ENCODE measurements at places on chromosomes 3 and 15.

DNA sequence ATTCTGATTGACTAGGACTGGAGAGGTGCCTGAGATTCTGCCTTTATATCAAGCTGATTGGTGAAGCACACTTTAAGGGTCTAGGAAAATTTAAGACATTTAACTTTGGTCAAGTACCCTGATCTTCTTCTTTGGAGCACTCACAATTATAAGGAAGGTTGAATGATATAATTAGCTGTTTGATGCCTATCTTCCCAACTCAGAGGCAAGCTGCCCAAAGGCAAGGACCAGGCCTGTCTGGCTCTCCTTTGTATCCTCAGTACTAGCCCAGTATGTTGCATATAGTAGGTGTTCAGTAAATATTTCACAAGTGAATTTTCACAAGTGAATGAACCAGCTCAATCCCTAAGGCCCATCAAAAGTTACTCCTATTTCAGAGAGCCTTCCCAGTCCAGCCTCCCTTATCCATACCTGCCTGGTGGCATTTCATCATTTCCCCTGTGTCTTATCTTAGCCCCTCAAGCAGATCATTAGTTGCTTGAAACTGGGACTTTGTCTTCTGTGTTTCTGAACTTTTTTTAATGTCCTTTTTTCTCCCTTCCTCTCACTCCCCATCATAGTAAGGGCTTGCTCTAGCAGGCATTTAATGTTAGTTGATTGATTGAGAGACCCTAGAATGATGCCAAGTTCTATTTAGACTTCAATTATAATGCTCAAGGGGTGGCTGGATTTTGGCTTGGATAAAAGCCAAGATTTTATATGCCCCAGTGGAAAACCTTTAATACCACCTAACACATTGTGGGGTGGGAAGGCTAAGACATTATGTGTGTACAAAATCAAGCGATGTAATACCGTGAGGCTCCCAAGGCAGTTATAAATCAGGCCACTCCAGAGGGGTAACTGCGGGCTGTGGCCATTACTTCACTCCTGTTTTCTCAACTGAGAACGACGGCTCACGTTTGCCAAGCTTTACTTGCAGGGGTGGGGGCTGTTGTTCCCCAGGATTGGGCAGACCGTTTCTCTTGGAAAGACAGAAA, 43.2 kb upstream of the BOC start:
- DNase-seq, result no peak

- DNase-seq, result no peak
Measured at GRCh38 chr3:26132942-26133341, 343.1 kb downstream of the OXSM start.

GRCh38 chr3:8497582-8497981, 4.0 kb upstream of the LMCD1 start:
- DNase-seq, result no peak

DNA sequence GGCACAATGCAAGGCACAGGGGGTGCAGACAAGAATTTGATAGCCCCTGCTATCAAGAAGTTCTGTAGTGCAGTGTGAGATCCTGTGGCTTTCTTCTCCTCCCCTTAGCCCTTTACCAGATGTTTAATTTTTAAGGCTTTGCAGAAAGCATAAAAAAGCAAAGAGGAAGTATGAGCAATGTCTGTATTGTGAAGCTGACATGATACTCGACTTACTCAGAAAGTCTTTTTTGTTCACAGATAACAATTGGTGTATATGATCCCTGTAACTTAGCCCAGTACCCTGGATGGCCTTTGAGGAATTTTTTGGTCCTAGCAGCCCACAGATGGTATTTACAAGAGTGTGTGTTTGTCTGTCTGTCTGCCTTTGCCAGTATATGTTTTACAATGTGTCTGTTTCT, 58.9 kb downstream of the ATG7 start:
- DNase-seq, result no peak

DNA sequence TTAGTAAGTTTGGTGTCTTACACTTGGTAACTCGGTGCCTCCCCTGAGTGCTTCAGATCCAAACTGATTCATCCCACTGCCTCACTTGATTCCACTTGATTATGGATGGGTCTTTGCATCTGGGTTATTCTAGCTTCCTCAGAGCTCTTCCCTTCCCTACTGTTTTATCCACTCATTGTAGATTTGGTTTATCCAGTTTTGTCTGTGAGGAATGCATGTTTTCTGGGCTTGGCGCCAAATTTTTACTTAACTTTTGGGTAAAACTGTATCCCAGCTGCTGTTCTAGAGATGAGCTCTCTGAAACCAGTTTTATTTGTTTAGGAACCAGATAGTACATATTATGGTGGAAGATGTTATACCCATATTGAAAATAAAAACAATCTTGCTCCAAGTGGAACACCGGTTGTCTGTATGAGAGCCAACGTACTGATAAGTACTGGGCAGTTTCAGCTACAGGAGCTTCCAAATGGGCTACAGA, 20.9 kb downstream of the RAD54L2 start:
- no peak for DNase-seq

DNA sequence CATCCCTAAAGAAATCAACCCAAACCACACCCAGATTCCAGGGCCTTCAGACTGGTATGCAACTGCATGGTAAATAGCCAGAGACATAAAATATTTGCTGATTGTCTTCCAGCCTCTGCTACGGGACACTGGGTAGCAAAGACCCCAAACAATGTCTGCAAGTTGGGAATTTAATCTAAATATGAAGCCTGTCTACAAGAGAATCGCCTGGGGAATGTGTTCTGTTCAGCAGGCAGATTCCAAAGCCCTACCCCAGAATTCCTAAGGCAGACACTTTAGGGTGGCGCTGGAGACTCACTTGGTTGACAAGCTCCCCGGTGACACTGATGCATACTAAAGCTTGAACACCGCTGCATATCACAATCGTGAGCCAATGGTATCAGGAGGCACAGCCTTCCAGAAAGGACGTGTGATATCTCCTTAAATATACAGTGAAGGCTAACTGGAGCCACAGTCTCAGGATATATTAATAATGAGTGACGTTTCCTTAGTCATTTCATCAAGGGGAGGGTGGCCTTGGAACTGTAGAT, 684.1 kb downstream of the NTRK3 start:
- no peak for DNase-seq

- no peak for DNase-seq
Measured at GRCh38 chr15:70494852-70495571, 268.3 kb downstream of the UACA start.

GRCh38 chr3:96354742-96355141, 459.7 kb upstream of the EPHA6 start:
- no peak for DNase-seq

- no peak for DNase-seq
Measured at GRCh38 chr3:31379598-31379997, 153.1 kb upstream of the STT3B start.

DNA sequence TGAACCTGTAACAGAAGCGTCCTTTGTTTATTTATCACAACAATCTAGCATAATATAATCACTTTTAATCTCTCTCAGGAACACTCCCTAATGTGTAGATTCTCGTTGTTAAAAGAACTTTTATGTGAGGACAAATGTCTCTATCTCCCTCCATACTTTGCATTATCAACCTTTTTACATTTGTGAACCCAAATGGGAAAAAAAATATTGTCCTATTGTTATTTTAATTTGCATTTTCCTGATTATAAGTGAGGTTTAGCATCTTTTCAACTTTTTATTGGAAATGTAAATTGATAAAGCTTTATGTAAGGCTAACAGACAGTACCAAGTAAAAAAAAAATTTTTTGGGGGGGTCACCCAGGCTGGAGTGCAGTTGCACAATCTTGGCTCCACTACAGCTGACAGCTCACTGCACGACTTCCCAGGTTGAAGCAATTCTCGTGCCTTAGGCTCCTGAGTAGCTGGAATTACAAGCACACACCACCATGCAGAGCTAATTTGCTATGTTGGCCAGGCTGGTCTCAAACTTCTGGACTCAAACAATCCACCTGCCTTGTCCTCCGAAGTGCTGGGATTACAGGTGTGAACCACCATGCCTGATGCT, 33.0 kb upstream of the DENND4A start:
- DNase-seq, result no peak

GRCh38 chr3:193040836-193041672, 123.4 kb upstream of the MB21D2 start:
- peak; percentile 8 for DNase-seq

DNA sequence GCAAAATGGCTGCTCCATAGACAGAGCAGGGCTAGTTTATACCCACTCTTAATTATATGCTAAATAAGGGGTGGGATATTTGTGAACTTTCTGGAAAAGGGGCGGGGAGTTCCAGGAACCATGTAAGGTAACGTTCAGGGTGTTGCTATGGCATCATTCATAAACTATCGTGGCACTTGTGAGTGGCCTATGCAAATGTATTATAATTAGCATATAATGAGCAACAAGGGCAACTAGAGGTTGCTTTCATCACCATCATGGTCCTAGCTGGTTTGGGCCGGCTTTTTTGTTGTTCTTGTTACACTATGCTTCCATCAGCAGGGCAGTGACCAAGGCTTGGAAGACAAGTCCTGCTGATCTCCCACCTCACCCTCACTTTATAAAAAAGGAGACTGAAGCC, 43.2 kb upstream of the FGD5 start:
- no peak for DNase-seq

DNA sequence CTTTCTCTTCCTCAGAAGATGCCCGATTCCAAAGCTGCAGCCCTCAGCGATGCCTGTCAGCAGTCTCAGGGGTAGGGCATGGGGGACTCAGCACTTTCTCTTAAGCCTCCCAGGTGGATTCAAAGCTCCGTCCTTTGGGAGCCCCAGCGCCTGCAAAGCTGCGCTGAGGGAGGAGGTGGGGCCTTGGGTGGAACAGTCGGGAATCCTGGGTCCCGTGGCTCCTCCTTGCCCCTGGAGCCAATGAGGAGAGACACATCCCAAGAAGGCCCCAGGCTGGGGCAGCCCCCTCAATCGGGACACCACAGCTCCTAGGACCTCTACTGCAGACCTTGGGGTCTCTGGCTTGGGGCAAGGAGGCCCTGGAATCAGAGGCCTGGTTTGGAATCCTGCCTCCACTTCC, 227.5 kb upstream of the IGF1R start:
- no peak for DNase-seq

All from T-cell (primary cell).